ENCODE measurements at places on chromosomes 11 and 22. TPM values are rescaled to one million over a fixed set of nuclear protein-coding genes. Genes with fewer than 3 reads are reported as not detected.

PNPLA5 gene
- not detected for total RNA-seq

FOLR1 gene
- total RNA-seq = 1.0 TPM

MRPL49 gene
- 21.4 TPM for total RNA-seq

FUT4 gene
- 6.3 TPM for total RNA-seq

FBLN1 gene
- total RNA-seq = 105 TPM

NOX4 gene
- 5.2 TPM for total RNA-seq

ADAMTS15 gene
- total RNA-seq = 15.7 TPM

OR51A2 gene
- not detected for total RNA-seq

SLC22A9 gene
- total RNA-seq = not detected

RCOR2 gene
- total RNA-seq = 4.2 TPM

RASSF10 gene
- 0.52 TPM for total RNA-seq

KCNK7 gene
- not detected for total RNA-seq

SLC43A3 gene
- 15.1 TPM for total RNA-seq

PANX2 gene
- total RNA-seq = not detected

MMP27 gene
- not detected for total RNA-seq

GRIA4 gene
- 14.1 TPM for total RNA-seq

OR4D11 gene
- not detected for total RNA-seq

CSF2RB gene
- total RNA-seq = 2.6 TPM

DKK3 gene
- 56.4 TPM for total RNA-seq

GUCY1A2 gene
- total RNA-seq = 15.7 TPM

All from skeletal muscle tissue (tissue), 5 donors.